ENCODE measurements at places on chromosomes 1 and 21.

DNA sequence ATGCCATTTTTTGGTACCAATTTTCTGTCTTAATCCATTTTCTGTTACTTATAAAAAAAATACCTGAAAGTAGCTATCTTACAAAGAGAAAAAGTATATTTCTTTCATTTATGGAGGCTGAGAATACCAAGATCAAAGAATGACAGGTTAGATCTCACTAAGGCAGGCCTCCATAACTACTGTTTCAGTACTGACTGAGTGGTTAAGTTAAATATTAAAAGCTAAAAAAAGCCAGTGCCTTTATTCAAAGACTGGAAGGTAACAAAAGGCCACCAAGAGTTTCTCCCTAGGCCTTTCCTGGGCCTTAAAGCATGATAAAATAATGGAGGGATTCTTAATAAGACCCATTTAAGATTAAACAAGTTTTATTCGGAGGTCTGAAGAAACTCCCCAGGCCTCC is 687.7 kb upstream of the ADGRL4 start:
- no peak for DNase-seq

- DNase-seq = no peak
Observed at GRCh38 chr1:115604508-115604907, 37.3 kb upstream of the VANGL1 start.

DNA sequence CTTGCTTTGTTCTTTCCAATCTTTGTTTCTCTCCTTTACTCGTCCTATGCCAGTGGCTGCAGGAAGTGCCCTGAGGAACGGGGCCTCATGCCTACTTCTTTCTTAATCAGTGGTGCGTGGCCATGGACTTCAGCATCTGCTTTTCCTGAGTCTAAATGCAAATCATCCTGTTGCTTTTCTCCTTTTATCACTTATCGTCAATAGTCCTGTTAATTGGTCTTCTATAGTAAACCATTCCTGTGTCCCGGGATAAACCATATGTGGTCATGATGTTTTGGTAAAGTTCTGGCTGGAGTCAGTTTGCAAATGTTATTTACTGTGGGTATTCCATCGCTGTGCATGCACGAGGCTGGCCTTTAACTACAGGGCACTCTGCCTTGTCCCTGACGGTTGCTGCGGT is 47.5 kb downstream of the AGPAT3 start:
- DNase-seq = no peak

- no peak for DNase-seq
Observed at GRCh38 chr1:227844320-227845146, 29.1 kb downstream of the PRSS38 start.

- no peak for DNase-seq
Observed at GRCh38 chr1:6523566-6523965, 30.7 kb downstream of the NOL9 start.

- no peak for DNase-seq
Observed at GRCh38 chr21:38173276-38174035, 83.3 kb upstream of the KCNJ15 start.

GRCh38 chr1:218357211-218357892 is 12.2 kb downstream of the TGFB2 start:
- no peak for DNase-seq

DNA sequence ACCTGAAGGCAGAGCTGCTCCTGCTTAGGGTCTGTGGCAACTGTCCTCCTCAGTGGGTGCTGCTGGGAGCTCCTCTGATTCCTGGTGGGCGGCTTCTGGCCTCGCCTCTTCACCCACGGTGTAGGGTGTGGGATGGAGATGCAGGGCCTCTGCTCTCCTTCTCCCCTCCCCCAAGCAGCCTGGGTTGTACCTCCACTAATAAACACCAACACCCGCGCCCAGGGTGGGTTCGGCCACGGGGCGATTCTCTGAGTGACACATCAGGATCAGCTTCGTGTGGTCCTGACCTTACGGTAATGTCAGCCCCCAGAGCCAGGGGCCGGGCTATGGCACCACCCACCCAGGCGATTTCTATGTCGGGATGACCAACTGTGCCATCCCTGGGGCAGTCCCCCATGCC is 23.7 kb downstream of the KRTAP10-1 start:
- no peak for DNase-seq

GRCh38 chr1:54045496-54045895 is 7.5 kb downstream of the TMEM59 start:
- no peak for DNase-seq

DNA sequence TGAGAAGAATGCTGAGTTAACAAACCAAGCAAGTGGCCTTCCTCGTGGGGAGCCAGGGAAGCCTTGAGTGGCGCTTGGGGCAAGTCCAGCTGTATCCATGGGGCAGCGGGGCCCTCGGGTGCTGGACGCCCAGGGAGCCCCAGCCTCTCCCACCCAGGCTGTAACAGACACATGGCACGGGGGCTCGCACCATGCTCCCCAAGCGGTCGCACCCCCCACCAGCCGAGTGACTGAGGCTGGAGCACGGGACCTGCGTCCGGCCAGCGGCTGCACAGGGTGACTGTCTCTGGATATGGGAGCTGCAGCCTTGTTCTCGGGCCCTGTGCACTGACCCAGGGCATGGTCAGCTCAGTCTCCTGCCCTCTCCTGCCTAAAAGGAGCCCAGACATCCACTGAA is 53.9 kb upstream of the ACTRT2 start:
- no peak for DNase-seq

DNA sequence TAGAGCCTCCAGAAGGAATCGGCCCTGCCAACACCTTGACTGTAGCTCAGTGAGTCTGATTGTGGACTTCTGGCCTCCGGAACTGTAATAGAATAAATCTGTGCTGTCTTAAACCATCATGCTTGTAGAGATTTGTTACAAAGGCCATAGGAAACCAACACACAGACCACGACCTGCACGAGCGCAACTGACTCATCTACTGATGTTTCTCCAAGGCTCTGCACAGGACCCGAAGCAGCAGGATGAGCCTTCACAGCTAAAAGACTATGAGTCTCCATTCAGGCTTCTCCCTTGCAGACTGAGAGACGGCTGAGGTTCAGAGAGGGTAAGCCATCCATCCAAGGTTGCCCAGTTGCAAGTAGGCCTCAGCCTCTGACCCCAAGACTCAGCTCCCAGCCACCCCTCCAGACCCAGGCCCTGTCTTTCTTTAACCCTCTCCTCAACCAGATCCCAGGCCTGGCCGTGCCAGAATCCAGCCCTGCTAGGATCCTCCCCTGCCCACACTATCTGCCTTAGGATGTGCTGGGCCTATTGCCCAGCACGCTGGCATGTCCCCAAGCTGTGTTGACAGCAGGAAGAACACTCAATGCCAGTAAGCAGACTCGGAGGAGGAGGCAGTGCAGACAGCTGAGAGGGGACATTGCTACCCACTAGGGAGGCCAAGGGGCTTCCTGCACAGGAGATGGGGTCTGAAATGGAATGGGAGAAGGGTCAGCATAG is 109.0 kb downstream of the HMGB4 start:
- no peak for DNase-seq

- no peak for DNase-seq
Observed at GRCh38 chr1:16677552-16678431, 11.0 kb upstream of the RNU1-3 start.

DNA sequence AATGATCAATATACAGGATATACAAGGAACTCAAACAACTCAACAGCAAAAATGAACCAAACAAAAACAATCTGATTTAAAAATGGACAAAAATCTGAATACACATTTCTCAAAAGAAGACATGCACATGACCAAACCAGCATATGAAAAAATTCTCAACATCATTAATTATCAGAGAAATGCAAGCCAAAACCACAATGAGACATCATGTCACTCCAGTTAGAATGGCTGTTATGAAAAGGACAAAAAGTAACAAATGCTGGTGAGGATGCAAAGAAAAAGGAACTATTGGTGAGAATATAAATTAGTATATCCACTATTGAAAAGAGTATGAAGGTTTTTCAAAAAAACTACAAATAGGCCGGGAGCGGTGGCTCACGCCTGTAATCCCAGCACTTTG is 42.0 kb downstream of the FCRL3 start:
- no peak for DNase-seq

- no peak for DNase-seq
Observed at GRCh38 chr1:166721145-166721544, 118.1 kb upstream of the POGK start.

DNA sequence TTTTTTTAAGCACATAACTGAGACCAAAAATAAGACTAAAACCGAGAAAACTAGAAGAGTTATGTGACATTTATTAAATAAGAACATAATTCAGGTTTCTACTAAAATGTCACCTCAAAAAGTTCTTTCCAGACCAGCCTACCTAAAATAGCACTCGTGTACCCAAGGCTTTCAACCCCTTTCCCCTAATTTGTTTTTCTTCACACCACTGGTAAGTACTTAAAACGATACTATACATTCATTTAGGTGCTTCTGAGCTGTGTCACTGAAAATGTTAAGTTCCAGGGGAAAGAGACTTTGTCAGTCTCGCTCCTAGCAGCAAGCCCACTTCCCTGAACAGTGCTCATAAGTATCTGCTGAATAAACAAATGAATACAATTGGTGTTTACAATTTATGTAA is 6.8 kb downstream of the RRAGC start:
- DNase-seq = no peak

DNA sequence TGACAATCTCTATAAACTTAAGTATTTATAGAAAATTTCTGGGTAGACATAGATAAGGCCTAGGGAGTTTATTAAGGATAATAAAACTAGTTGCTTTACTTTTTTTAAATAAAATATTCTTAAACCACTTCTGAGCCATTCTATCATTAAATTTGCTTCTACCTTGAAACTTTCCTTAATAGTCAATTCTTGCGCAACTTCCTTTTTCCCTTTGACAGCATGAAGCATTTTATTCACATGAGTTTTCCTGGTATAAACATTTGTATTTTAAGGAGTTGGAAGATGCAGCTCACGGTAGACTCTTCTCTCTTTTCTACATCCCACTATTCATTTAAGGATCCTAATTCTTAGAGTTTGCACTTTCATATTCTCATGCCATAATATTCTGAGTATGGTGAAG is 75.8 kb upstream of the DPH5 start:
- DNase-seq = no peak

GRCh38 chr1:13806108-13806507 is 106.1 kb downstream of the PRDM2 start:
- DNase-seq = no peak

GRCh38 chr21:38797470-38797869 is 8.3 kb upstream of the ETS2 start:
- DNase-seq = no peak

DNA sequence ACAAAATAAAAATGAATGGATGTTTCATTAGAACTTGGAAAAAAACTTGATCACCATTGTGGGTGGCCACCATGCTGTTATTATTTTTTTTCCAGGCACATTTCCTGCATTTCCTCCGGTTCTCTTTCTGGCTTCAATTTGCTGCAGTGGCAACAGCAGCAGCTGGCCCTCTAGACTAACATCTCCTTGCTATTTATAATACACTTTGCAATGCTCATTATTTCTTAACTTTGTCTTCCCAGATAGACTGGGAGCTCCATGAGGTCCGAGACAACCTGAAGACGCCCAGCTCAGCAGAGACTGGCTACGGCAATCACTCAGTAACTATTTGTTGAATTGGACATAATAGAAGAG is 53.4 kb upstream of the ATP5PO start:
- DNase-seq = no peak

- no peak for DNase-seq
Observed at GRCh38 chr1:26991310-26992116, 2.0 kb upstream of the TRNP1 start.

DNA sequence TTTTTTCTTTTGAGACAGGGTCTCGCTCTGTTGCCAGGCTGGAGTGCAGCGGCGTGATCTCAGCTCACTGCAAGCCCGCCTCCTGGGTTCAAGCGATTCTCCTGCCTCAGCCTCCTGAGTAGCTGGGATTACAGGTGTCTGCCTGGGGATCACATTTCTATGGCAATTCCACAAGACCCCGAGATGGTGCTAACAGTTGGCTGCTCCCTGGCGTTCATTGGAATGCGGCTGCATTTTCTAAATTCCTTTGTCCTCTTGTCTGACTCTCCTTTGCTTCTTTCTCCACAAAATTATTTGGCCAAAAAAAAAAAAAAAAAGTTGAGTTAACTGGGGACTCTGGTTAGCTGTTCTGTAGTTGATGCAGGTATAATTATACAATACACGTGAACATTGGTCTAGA is 176.4 kb downstream of the ETS2 start:
- DNase-seq = no peak

DNA sequence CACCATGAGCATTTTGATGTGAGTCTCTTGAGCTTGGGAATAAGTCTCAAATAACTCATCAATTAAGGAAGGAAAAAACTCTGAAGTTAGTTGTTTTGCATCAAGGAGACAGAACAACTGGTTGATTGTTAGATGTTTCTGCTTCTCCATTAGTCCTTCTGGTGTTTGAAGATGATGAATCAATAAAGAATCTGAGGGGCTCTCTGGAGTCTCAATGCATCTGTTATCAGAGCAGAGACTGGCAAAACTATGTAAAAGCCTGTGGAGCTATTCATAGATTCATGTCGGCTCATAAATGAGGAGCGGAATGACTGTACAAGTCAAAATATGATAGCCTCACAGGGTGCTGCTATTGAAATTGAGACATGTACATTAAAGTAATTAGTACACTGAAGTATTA is 73.3 kb upstream of the ZC3H11B start:
- DNase-seq = no peak

- no peak for DNase-seq
Observed at GRCh38 chr1:81689531-81689941, 111.2 kb upstream of the ADGRL2 start.

GRCh38 chr21:27129215-27129614 is 162.3 kb upstream of the ADAMTS5 start:
- DNase-seq = no peak

- no peak for DNase-seq
Observed at GRCh38 chr1:107964336-107965109, 457 bp downstream of the VAV3 start.

GRCh38 chr1:54121482-54122134 is 31.2 kb downstream of the CDCP2 start:
- peak; percentile 46 for DNase-seq

DNA sequence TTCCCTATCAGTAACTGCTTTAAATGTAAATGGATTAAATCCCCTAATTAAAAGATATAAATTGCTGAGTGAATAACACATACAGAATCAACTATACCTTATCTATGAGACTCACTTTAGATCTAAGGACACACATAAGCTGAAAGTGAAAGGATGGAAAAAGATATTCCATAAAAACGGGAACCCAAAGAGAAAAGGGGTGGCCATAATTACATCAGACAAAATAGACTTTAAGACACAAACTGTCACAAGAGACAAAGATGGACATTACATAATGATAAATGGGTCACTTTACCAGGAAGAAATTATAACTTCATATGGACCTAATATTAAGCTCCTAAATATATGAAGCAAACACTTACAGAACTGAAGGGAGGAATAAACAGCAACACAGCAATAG is 59.2 kb downstream of the SLC25A24 start:
- DNase-seq = no peak

GRCh38 chr1:64941461-64942117 is 24.8 kb downstream of the JAK1 start:
- no peak for DNase-seq

GRCh38 chr1:243469497-243469896 is 213.7 kb downstream of the SDCCAG8 start:
- no peak for DNase-seq

GRCh38 chr1:163130225-163130856 is 61.2 kb downstream of the RGS4 start:
- no peak for DNase-seq

- DNase-seq = no peak
Observed at GRCh38 chr1:53430779-53431178, 28.4 kb upstream of the DMRTB1 start.

GRCh38 chr1:221530791-221531190 is 211.1 kb downstream of the DUSP10 start:
- DNase-seq = no peak

- no peak for DNase-seq
Observed at GRCh38 chr1:79792219-79792930, 785.8 kb upstream of the ADGRL4 start.

Measured in stimulated activated CD8-positive, alpha-beta memory T cell treated with anti-CD3 and anti-CD28 coated beads, Interleukin-4, amount 100 ng/mL, for 24 hours (primary cell).